NCI-H1105 (cell line): ENCODE measurements at places on chromosomes 12 and 14.

GRCh38 chr14:75848167-75848913 is 133.5 kb downstream of the TGFB3 start:
- no peak for DNase-seq

DNA sequence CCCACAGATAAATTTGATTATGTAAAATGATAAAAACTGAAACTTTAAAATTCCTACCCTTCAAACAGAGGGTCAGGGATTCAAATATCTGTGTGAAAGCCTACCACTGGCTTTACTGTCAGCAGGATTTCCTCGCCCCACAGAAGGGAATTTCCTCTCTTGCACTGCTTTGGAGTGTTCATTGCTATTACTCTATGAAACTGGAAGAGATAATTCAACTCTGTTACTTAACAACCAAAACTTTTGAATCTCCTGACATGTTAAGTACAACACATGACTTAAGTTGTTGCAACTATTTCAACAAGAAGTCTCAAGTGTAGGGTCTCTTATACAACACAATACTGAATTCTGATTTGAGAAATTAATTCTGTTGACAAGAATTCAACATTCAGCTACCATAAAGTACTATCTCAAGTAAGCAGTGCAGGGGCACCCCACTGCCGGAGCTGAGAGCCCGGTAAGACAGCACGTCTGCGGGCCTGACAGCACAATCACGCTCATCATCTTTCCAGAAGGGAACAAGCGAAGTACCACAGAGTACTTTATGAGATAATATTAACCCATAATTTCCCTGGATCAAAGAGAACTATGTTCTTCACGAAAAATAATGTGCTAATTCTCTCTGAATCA is 22.9 kb downstream of the DICER1 start:
- no peak for DNase-seq

- no peak for DNase-seq
Measured at GRCh38 chr14:22849212-22849819, 12.9 kb downstream of the MMP14 start.

- DNase-seq = no peak
Measured at GRCh38 chr12:14621826-14622225, 54.1 kb upstream of the PLBD1 start.

DNA sequence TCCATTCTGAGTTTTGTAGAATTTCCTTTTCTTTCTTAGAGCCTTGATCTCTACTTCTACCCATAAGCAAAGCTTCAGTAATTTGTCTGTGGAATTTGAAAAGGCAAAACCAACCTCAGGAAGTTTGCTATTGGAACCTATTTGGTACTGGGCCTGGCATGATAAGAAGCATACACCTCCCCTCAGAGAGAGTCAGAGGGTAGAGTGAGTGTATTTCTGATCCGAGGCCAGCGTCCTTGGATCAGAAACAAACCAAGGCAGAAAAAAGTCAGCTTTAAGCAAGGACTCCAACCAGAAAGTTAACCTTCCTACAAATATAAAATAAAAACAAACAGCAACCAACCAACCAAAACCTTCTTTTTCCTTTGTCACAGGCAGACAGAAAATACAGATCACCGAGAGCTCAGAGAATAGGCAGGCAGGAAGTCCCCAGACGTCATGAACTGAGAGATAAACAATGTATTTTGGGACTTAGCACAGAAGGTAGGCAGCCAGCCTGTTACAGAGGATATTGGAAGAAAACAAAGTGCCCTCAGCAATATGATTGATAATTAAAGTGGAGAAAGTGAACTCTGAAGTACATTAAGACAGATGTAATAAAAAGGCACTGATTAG is 141.5 kb downstream of the NEDD1 start:
- no peak for DNase-seq

DNA sequence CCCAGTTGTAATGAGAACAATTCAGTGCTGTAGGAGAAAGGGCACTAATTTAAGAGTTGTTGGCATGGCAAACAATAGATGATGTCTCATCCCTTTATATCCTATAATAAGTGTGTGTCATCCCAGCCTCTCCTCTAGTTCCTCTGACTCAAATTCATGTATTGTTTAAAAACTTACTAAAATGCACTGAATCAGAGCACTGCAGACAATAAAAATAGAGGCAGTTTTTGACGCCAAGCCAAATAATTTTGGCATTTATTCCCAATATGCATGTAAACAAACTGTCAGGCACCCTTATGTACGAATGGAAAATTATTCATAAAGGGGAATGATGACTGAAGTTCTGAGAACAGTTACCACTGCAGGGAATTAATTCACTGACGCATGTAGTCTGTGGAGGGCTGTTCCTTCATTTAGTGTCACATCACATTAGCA is 57.9 kb upstream of the TMX1 start:
- DNase-seq = no peak

- DNase-seq = no peak
Measured at GRCh38 chr12:70982286-70982685, 61.7 kb upstream of the PTPRR start.

DNA sequence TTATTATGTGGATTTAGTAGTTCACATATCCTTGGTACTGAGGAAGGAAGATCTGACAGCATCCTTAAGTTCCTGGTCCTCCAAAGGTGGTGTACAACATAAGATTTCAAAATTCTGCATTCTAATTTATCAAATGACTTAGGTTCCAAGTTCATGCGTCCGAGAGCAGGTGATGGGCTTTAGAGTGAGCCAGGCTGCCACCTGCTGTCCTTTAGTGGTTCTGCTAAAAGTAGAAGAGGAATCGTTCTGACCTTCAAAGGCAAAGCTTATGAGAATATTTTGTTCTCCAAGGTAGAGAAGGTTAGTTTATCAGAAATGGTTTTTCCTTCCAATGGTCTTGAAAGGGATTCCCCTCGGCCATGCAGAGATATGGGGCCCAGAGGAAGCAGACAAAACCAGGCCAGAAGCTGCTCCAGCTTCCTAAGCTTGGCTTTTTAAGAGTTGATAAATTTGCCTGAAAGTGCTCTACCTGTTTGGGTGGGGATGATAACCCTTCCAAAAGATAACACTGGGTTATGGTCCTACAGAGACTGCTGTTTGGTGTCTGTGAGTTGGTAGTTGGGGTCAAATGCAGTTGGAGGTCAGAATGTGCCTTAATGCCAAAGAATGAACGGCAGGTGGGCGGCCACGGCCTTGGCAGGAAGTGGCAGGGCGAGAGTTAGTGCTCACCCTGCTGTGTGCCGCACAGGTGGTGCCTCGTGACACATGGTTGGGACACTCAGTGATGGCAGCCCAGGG is 29.1 kb upstream of the LRTM2 start:
- peak; percentile 61 for DNase-seq
